ENCODE measurements at places on chromosomes 2 and 18. TPM values are rescaled to one million over a fixed set of nuclear protein-coding genes. Genes with fewer than 3 reads are reported as not detected.

STARD6 gene
- total RNA-seq = not detected

NOSTRIN gene
- total RNA-seq = 40.1 TPM

KANSL1L gene
- 75.7 TPM for total RNA-seq

RAD51AP2 gene
- not detected for total RNA-seq

CCDC68 gene
- 17.5 TPM for total RNA-seq

IL1F10 gene
- total RNA-seq = not detected

SOWAHC gene
- total RNA-seq = 9.2 TPM

ASXL3 gene
- 1.5 TPM for total RNA-seq

RAB27B gene
- 0.98 TPM for total RNA-seq

SH3BP4 gene
- total RNA-seq = 12.4 TPM

TUBA3D gene
- total RNA-seq = not detected

SNTG2 gene
- 4.2 TPM for total RNA-seq

FOXD4L1 gene
- not detected for total RNA-seq

ICOS gene
- total RNA-seq = 0.17 TPM

MLPH gene
- total RNA-seq = 24.7 TPM

SP9 gene
- total RNA-seq = not detected

SMAD2 gene
- 64.2 TPM for total RNA-seq

MCM6 gene
- 12.7 TPM for total RNA-seq

MPV17 gene
- total RNA-seq = 77.6 TPM

BBS5 gene
- total RNA-seq = 7.7 TPM

FBXO41 gene
- total RNA-seq = 0.98 TPM

STAM2 gene
- total RNA-seq = 37.9 TPM

CLK1 gene
- total RNA-seq = 302 TPM

HOXD8 gene
- 12.2 TPM for total RNA-seq

BOLL gene
- total RNA-seq = not detected

CREG2 gene
- not detected for total RNA-seq

IL36B gene
- not detected for total RNA-seq

CACNB4 gene
- 3.0 TPM for total RNA-seq
